NCI-H2081 treated with DMSO at 0.1 percent for 48 hours (cell line): ENCODE measurements at places on chromosomes 16 and 17.

DNA sequence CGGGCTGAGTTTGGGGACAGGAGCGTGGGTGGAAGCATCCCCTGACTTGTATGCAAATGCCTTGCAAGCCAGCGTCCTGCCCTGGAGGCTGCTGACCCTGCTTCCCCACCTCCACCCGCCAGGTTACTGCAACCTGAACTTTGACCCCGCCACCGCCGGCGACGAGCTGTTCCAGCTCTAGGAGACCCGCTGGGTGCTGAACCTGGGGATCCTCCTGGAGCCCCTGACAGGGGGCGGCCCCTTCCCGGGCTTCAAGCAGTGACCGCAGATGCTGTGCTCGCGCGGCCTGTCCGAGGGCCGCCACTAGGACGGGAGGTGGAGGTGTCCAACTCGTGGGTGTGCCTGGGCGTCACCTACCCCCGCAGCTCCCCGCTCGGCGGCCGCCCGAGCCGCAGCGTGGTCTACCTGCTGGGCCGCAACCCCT, 10.7 kb upstream of the SLC16A5 start:
- DNase-seq = no peak

- no peak for DNase-seq
Measured at GRCh38 chr16:54677308-54677950, 253.2 kb upstream of the IRX5 start.

DNA sequence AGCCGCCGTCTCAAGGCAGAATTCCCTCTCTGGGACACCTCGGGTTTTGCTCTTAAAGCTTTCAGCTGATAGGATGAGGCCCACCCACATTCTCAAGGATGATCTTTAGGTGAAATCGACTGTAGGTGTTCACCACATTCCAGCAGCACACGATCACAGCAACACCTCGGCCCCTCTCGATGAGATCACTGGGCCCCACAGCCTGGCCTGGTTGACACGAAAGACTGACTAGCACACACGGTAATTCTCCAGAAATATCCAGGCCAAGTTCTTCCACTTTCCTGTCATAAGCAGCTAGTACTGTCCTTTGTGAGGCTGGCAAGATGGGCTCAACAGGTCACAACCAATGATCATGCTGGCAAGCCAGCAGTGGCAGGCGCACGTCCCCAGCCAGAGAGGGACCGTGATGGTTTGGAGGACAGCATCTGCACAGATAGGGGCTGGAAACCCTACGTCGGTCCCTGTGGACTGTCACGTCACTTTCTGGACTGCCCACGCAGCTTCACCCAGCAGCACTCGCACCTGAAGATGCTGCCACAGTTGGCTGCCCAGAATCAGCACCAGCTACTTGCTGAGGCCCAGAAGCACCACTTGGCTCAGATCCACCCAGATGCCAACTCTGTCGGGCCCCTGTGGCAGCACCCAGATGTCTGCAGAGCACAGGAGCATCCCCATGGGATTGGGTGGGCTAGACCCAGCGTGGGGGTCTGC, 17.4 kb downstream of the TMC6 start:
- no peak for DNase-seq

- DNase-seq = no peak
Measured at GRCh38 chr17:71229070-71229469, 891.8 kb upstream of the SOX9 start.

- DNase-seq = no peak
Measured at GRCh38 chr16:85622683-85623082, 9.6 kb downstream of the GSE1 start.

DNA sequence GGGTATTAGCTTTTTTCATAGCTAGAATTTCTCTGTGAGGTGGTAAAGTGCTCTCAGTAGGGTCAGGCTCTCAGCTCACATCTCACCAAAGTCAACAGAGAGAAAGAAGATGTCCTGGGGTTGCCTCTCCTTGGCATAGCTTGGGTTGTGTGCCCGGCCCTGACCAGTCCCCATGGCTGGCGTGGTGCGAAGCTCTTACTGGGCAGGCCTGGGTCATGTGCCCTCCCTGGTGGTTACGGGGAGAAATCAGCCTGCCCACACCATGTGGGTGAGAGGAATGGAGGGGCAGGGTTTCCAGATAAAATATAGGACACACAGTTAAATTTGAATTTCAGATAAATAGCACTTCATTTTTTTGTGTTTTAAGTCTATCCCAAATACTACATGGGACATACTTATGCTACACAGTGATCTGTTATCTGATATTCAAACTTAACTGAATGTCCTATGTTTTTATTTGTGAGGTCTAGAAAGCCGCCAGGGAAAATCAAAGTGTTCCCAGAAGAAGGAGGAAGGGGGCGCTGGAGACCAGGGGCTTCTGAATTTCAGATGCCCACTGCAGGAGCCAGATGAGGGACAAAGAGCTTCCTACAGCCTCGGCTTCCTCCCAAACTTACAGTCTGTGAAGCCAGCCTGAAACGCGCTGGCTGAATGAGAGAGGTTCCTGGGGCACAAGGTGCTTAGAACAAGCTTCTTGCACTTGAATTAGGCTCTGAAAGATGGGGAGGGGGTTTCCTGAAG, 45.4 kb downstream of the NKD1 start:
- no peak for DNase-seq

GRCh38 chr16:10312784-10313724, 72.8 kb upstream of the ATF7IP2 start:
- no peak for DNase-seq

DNA sequence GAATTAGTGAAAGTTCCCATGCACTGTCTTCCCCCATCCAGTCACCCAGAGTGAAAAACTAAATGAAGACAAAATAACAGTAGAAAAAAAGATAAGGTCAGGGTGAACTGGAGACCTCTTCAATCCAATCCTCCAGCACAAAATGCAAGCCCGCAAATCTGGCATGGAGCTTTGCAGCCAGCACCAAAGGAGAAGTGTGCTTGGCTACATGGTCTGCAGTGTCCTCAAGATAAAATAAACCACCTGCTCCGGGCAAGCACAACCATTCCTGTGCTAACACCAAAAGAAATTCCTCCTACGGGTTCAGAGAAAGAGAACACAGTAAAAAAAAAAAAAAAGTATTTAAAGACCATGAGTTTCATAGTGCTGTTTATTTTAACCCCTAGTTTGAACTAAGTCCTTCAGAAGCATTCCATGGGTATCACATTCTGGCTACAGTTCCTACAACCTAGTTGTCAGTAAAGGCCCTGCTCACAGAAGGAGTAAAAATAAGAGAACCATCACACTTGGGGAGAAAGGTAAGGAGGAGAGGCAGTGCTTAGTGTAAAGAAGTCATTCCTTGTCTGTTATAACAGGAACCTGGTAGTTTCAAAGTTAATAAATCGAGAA, 109.1 kb downstream of the GAS7 start:
- no peak for DNase-seq

GRCh38 chr17:17792551-17793377, 44.0 kb downstream of the SREBF1 start:
- DNase-seq = no peak

- no peak for DNase-seq
Measured at GRCh38 chr17:28524476-28525424, 18.6 kb downstream of the FOXN1 start.

DNA sequence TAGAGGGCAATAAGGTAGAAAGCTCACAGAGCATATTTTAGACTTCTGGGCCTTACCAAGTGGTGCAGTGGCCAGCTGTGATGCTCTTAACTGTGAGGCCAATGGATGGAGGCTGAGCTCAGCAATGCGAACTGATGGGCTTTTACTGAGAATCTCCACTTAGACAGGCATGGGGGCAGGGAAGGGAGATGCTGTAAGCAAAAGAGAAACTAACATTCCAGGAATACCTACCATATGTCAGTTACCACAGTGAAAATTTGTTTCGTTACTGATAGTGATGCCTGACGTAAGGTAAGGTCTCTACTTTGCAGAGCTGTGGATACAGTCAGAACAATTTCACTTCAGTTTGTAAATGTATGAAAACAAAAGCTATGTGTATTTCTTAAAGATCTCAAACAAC, 250.6 kb upstream of the ZFHX3 start:
- no peak for DNase-seq

GRCh38 chr17:5694551-5694950, 110.2 kb upstream of the NLRP1 start:
- DNase-seq = no peak

DNA sequence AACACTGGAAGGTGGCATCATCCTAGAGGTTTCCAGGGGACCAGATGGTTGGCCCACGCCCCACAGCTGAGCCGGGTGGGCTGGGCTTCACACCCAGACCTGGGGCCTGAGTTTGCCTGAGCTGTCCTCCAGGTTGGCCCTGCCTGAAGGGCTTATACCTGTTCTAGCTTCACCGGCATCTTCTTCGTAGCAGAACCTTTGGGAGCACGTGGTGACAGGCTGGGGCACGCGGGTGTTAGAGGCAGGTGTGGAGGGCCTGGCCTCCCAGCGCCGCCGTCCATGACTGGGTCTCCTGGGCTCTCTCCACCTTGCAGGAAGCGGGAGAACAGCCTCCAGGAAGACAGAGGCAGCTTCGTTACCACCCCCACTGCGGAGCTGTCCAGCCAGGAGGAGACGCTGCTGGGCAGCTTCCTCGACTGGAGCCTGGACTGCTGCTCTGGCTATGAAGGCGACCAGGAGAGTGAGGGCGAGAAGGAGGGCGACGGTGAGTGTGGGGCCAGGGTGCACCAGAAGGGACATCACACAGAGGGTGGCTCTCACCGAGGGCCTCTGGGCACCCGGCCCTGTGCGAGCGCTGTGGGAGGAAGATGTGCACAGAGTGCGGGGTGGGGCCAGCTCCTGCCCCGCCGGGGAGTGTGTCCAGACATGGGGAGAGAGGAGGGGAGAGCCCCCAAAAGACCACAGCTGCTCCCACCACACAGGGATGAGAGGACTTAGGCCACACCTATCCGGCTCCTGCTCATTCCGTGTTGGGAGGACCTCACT, 4.6 kb upstream of the TEDC2 start:
- no peak for DNase-seq

DNA sequence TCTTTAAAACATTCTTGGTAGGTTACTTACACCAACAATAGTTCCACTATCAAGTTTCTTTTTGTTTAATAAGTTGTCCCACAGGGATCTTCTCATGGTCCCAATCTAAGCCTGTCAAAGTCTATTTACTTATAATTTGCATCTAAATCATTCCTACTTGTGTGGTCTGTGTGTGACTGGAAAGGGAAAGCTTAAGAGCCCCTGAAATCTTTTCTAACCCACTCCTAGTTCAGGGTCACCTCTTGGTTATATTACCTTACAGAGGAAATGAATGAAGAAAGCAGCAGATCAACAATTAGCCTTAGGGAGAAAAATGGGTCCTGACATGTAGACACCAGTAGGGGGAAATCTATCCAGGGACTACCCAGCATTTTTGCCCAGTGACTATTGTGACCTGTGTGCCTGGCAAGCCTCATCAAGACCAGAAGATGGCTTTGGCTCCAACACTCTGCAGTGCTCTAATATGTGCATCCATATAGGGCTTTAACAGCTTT, 110.4 kb upstream of the HAS3 start:
- no peak for DNase-seq

- DNase-seq = no peak
Measured at GRCh38 chr17:82566129-82566960, 46.8 kb downstream of the FOXK2 start.

DNA sequence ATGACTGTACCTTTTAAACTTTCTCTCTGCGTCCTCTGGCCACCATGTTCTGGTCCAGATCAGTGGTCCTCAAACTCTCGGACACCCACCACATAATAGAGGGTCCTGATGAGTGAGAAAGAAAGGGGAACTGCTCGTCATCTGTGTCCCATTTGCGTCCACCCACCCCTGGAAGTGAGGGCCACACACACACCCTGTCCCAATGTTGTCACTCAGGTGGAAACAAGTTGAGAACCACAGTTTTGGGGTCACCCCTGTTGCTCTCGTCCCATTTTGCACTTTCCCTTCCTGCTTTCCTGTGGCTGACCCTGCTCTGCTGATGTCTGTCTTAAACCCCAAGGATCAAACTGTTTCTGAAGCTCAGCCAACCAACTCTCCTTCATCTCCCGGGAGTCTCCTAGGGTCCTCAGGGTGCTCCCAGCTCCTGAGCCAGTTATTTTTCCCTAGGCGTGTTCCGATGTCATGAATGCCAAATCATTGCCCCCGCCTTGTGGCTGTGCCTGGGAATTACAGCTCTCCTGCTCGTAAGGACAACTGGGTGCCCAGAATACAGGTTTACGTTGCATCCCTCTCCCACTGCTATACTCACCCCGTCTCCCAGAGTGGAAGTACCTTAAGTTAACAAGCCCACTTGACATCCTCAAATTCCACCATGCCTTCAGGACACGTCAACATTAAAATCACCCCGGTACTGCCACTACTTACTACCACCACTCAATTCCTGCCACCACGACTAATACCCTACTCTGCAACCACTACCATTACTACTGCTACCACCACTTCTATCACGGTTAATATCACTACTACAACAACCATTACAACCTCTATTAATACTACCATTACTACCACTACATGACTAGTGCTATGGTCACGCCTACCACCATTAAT, 26.0 kb upstream of the HNF1B start:
- DNase-seq = peak; percentile 11

DNA sequence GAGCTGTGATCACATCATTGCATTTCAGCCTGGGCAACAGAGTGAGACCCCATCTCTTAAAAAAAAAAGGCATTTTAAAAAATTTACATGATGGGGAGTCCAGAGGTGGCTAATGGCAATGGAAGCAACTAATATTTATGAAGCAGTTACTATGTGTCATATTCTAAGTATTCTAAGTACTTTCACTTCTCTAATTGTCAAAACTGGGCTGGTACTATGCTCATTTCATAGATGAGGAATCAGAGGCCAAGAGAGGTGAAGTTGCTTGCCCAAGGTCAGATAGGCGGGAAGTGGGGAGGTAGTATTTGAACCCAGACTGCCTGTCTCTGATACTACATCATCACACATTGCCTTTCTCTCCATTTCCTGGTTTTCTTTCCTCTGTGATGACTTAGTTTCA, 50.7 kb downstream of the SLC5A11 start:
- DNase-seq = no peak

- DNase-seq = no peak
Measured at GRCh38 chr16:86631444-86631843, 53.1 kb downstream of the FOXL1 start.

DNA sequence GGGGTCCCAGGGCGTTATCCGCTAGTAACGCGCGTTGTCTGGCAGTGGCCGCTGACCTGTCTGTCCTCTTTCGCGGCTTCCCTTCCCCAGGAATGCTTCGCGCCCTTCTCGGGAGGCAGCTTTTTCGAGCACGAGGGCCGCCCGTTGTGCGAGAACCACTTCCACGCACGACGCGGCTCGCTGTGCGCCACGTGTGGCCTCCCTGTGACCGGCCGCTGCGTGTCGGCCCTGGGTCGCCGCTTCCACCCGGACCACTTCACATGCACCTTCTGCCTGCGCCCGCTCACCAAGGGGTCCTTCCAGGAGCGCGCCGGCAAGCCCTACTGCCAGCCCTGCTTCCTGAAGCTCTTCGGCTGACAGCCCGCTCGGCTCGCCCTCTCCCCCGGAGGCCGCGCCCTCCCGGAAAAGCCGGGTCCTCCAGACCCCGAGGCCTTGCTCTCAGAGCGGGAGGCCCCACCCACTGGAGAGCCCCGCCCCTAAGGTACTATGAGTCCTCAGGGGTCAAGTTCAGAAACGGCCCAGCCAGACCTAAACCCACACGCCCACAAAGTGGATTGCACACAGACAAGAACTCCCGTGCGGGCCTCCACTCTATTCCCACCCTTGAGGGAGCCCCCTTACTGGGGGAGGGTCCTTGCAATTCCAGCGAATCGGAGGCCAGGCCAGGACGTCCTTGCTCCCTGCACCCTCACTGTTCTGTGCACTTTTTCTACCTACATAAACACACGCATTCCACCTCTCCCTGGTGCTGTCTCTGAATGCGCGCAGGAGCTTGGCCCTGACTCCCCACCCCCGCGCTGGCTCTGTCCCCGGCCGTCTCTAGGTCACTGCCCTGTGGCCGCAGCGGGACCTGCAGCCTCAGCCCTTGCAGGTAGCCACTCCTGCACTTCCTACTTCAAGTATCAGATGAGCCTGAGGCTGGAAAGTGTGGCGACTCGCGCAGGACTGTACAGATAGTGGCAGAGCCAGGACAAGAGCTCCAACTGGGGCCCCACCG, 5.4 kb upstream of the SLC5A2 start:
- no peak for DNase-seq
